Activated CD4-positive, alpha-beta T cell treated with anti-CD3 and anti-CD28 coated beads for 1 hour (primary cell): ENCODE measurements at places on chromosomes 1 and 21.

DNA sequence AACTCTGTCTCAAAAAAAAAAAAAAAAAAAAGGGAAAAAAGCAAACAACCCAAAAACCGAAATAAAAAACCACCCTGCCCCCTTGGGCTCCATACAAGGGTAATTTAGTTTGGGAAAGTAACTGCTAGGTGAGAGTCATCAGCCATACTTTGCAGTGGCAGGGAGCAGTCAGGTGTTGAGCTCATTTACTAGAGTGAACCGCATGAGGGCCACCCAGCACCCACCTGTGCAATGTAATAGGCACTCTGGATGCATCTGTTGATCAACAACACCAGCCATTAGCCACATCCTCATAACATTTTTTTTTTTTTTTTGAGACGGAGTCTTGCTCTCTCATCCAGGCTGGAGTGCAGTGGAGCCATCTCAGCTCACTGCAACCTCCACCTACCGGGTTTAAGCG lies 9.1 kb downstream of the INAVA start:
- no peak for DNase-seq

DNA sequence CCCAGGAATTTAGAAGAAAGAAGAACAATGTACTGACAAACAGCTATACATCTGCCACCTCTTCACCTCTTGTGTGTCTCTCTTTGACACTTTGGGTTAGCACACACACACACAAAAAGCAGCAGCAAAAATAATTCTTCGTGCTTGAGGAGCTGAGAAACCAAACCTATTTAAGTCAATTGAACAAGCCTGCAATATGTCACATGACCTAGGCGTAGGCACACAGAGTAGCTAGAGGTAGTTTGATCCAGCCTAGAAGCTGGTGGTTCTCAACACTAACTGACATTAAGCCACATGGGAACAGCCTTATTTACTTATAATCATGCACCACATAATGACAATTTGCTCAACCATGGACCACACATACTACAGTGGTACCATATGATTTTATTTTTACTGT lies 32.3 kb downstream of the RRAGC start:
- DNase-seq, result no peak

GRCh38 chr1:19670787-19671186 lies 6.1 kb downstream of the HTR6 start:
- DNase-seq, result no peak

DNA sequence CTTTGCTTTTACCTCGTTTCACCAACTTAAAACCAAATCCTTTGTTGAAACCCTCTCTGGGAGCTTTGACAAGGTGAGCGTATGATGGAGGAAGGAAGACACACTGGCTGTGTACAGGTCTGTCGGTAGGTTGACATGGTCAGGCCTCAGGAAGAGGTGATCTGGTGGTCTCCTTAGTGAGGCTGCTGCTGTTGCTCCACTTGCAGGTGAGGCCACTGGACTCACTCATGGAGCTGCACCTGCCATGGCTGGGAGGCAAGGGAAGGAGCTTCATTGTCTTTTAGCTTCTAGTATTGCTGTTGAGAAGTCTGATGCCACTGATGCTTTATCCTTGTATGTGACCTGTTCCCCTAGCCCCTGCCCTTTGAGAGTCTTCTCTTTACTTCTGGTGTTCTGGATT lies 35.7 kb downstream of the TENT5C start:
- DNase-seq, result no peak

DNA sequence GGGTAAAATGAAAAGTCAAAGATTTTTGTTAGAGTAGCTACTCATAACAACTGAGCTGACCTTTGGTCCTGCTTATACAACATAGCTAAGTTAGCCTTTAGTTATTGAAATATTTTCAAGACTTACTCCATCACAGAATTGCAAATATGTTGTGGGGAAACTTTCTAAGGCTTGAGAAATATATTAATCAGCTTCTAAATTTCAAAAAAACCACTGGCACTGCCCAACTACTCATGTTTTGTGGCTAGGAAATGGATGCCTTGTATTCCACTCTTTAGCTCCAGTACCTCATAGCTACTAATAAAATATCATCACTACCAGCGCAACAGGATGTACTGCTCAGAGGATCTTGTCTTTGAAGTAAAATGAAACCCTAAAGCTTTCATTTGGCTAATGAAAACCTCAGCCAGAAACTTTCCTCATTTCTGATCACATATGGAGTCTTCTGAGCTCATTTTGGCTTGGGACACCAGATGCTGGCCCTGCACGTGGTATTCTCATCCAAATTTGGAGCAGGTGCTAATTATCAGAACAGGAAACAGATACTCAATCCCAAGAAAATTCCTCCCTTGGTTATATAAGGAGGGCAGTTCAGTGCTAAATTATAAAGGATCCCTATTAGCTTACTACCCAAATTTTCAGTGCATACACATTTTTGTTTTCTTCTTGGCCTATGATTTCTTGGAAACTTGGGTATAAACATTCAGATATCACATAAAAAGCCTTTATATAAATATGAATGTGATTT lies 690.7 kb downstream of the ADGRL2 start:
- DNase-seq, result no peak

DNA sequence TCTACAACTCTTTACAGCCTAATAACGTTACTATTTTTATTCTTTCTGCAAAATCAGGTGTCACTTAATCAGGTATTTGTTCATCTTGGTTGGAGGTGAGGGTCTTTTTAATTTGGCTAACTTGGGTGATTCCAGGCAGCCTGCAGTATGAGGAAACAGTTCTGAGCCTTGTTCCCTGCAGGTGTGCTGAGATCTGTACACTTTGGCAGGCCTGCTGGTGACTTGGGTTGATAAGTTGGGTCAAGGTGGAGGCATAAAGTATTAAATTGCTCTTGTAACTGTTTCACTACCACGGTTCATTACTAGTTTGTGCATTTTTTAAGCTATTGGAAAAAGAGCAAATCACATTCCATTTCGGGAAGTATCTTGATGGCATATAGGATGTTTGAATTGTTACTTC lies 10.0 kb downstream of the MAP3K21 start:
- DNase-seq, result no peak
